ENCODE measurements at places on chromosomes 6 and 20.
A peak's percentile ranks its signal among the peaks of the same experiment; 100 is the strongest.

DNA sequence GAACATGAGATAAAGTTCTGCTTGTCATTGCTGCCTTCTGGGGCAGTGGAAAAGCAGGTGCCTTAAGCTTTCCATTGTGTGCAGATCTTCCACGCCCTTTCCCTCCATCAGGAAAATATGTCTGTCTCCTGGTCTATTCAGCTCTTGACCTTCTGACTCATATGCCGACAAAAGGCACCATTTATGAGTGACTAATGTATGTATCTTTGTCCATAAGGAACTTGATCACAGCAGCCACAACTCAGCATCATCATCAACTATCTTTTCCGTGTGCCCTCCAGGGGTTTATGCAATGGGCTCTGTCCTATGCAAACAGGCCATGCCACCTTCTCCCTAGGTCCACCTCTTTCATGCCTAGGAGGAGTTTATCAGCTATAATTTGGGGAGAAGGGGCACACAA, 102.7 kb upstream of the QKI start:
- peak; percentile 33 for DNase-seq

GRCh38 chr20:37915800-37916570, 13.1 kb downstream of the VSTM2L start:
- peak; percentile 40 for DNase-seq

DNA sequence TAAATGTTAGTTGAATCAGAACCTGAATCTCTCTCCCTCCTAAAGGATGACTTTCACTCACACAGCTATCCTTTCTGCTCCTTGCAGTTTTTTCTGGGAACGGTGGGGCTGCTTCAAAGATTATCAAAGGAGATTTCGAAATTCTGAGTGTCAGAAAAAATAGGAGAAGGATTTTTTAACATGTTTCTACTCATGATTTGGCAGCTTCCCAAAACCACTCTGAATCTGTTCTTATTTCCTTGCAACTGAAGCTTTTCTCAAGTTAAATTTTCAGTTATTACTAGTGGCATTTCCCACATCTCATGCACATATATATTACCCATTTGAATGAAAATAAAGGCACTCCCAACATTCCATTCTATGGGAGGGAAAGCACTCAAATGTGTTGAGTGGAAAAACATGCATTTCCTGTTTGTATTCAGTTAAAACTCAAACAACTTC, 123.6 kb downstream of the LCA5 start:
- DNase-seq: no peak

DNA sequence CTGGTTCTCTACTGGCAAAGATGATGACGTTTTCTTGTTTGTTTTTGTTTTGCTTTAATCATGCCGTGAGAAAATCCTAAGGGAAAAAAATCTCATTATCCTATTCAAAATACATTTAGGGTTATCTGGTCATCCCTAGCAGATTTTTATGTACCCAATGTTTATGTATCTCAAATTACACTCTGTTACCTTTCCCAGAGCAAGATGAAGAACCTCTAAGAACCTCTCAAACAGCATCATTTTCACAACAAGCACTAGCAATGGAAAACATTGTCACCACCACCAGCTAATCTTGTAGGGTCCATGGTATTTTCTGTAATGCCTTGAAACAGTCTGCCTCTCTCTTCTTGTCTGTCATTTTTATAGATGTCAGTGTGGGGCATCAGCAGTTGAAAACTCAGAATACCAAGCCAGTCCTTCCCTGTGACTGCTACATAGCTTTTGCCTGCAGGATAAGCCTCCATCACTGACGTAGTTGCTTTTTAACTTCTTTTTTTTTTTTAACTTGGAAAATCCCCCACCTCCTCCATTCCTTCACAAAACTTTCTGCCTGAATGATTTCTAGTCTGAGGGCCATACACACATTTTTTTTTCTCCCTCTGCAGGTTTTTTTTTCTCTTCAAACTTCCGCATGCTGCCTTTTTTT, 2.4 kb upstream of the SNAP25 start:
- DNase-seq: no peak

- DNase-seq: no peak
These were observed 10.2 kb upstream of the MICAL1 start for GRCh38 chr6:109465772-109466171.
